Activated CD4-positive, alpha-beta T cell treated with anti-CD3 and anti-CD28 coated beads, Interleukin-2, amount 10 ng/mL, durations not matched to agents 24 days and 14 days (primary cell): ENCODE measurements at places on chromosomes 7 and 10. TPM values are rescaled to one million over a fixed set of nuclear protein-coding genes. Genes with fewer than 3 reads are reported as not detected.
A peak's percentile ranks its signal among the peaks of the same experiment; 100 is the strongest.

DNA sequence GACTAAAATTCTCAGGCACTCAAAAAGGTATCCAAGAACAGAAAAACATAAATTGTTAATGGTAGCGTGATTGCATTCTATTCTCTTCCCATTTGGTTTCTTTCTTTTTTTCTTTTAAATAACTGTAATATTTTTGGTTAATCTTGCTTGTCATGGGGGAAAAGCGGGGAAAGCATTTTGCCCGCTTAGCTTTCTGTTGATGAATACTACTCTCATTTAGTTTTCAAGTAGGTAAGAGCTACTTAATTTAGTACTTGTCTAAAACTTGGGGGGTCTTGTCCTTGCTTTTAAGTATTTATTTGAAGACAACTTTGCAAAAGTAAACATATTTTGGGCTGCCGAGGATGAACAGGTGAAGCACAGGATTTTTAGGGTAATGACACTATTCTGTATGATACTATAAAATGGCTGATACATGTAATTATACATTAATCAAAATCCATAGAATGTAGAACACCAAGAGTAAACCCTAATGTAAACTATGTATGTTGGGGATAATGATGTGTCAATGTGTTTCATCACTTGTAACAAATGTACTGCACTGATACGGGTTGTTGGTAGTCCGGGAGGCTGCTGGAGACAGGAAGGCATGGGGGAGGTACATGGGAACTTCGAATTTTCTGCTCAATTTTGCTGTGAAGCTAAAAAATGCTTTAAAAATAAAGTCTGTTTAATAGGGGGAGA lies 1.7 kb downstream of the TES start:
- H3K4me3 ChIP-seq = peak overlapping the region; percentile 92
- H3K36me3 ChIP-seq = peaks cover 15% of the 10 kb centered on the region
- DNase-seq = no peak
- H3K27me3 ChIP-seq = no peaks in the 10 kb centered on the region
- H3K4me1 ChIP-seq = peaks cover 45% of the 10 kb centered on the region

Gene MLXIPL
- total RNA-seq = not detected in 2 replicates

Gene OR13A1
- not detected in 2 replicates for total RNA-seq

Gene CCDC136
- total RNA-seq = 9.2 and 10.6 TPM in 2 replicates

- no peak overlapping the region for H3K4me3 ChIP-seq
- no peaks in the 10 kb centered on the region for H3K4me1 ChIP-seq
- no peaks in the 10 kb centered on the region for H3K27me3 ChIP-seq
- no peak for DNase-seq
- no peaks in the 10 kb centered on the region for H3K36me3 ChIP-seq
- no peak overlapping the region for H3K27ac ChIP-seq
Measured at GRCh38 chr10:60363187-60363586, 26.5 kb downstream of the ANK3 start.

- H3K4me3 ChIP-seq = no peak overlapping the region
- peaks cover 22% of the 10 kb centered on the region for H3K4me1 ChIP-seq
Measured at GRCh38 chr7:129848436-129848835, 104.3 kb downstream of the UBE2H start.

- H3K4me3 ChIP-seq = peak within 1 kb of the TSS; percentile 45
- no peak for DNase-seq
- peaks cover 8% of the 10 kb centered on the region for H3K4me1 ChIP-seq
- no peaks in the 10 kb centered on the region for H3K36me3 ChIP-seq
Measured at GRCh38 chr7:37916673-37917660, at the start of gene SFRP4. SFRP4 (minus strand) TSS chr7:37916817; CDS start chr7:37916537, 280 bp downstream.

- H3K27ac ChIP-seq = no peak overlapping the region
- H3K4me3 ChIP-seq = no peak overlapping the region
- DNase-seq = no peak
- H3K36me3 ChIP-seq = no peaks in the 10 kb centered on the region
- H3K27me3 ChIP-seq = peaks cover 17% of the 10 kb centered on the region
- peaks cover 5% of the 10 kb centered on the region for H3K4me1 ChIP-seq
Measured at GRCh38 chr10:8150401-8150905, 96.0 kb downstream of the GATA3 start.
